NCI-H1105 treated with DMSO at 0.1 percent for 48 hours (cell line): ENCODE measurements at places on chromosomes 1 and 21.

DNA sequence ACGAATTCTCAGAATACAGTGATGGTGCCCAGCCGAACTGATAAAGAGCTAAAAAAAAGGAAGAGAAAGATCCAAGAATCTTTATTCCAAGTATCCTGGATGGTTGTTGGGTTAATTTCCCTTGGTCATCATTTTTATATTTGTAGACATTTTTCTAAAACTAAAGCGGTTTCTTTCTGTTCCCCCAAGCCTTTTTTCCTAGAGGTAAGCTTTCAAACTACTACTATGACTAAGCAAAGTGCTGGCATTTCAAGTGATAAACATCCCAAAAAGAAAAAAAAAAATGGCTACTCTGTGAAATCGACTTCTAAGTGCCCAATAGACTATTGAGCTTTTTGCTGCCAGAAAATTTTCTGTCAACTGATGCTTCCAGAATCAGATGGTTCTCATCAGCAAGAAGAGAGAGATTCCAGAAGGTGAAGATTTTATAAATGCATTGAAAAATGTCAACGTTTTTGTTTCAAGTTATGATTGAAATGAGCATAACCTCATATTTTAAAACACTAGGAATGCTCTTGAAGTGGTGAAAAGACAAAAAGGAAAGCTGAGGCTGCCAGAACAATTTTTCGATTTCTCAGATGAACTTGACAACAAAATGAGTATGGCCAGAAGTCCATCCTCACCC, 96.1 kb upstream of the ZC3H11B start:
- no peak for DNase-seq

GRCh38 chr1:244846653-244847052, 11.2 kb downstream of the COX20 start:
- no peak for DNase-seq

DNA sequence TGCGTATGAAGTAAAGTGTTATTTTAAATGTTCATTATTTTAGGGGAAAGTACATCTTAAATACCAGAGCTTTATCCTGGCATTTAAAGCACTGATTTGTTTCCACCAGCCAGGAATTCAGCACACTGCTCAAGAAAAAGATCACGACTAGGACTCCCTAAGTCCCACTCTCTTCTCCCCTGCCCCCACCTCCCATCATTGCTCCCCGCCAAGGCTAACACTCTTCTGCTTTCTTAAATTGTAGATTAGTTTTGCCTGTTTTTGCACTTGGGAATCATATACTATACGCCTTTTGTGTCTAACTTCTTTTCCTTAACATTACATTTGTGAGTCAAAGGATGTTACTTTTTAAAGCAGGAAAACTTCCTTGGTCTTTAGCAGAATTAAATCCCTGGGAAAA, 37.5 kb upstream of the C1orf105 start:
- no peak for DNase-seq

DNA sequence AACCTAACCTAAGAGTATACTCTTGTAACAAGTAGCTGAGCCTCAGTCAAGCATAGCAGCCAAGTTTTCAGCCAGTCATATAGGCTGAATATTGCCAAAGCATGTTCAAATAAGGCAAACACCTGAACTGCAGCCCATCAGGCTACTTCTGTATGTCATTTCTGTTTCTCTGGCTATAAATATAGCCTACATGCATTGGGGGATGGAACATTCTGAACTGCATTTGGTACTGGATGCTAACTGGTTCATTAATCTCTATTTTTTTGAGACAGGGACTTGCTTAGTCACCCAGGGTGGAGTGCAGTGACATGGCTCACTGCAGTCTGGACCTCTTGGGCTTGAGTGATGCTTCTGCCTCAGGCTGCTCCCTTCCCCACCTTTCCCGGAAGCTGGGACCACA, 37.3 kb downstream of the MAST2 start:
- DNase-seq: no peak

GRCh38 chr1:4086085-4086850, 186.2 kb upstream of the C1orf174 start:
- DNase-seq: no peak

DNA sequence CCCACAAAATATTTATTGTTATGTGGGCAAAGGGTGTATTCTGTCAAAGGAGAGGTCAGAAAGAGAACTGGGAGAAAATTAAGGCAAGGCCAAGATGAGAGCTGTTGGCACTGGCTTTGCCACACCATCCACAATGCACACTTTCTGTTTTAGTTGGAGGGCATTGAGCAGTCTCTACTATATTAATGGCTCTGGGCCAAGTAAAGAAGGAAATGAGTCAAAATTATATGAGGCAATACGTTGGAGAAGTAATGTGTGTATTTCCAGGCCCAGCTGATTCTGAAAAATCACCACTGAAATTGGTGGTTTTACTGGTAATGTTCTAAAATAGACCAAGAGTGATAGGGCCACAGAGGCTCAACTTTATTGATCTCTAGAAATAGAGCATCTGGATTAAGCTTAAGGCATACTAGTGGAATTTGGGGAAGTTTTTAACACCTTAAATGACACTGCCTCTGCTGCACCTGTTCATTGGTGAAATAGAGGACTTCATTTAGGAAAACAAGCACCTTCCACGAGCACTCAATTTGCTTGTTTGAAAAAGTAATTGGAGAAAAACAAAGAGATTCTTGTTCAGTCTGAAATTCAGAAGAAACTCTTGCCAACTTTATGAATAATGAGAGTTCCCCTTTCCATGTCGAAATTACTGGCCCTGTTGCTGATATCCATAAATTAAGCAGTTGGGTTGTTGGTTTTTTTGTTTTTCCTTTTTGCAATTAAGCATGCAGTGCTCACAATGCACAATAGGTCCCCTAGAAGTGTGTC, 424.9 kb downstream of the ADGRL2 start:
- DNase-seq: peak; percentile 99

- peak; percentile 12 for DNase-seq
Measured at GRCh38 chr1:76371941-76372340, 297.4 kb downstream of the ST6GALNAC3 start.

DNA sequence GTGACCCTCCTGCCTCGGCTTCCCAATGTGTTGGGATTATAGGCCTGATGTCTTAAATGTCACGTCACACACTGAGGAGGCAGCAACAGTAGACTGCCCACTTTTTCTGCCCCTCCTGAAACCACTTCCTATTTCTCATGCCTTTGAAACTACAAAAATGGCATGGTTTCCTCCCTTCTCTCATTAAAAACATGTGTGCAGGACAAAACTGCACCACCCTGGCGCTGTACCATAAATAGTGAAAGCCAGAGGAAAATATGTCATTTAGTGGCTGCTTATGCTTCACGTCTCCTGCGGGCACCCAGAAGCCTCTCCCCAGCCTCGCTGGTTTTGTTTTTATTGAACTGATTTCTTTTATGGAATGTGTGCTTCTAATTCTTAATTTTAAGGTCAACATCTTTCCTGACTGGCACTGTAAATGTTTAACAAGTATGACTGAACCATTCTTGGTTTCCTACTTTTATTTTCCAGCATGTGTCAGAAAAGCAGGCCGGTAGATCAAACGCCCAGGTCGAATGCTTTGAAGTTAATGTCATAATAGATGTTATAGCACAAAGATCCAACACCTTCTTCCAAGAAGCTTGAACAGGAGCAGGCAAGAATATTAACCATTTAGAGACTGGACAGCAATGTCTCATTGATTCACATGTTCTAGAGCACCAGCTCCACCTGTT, 59.6 kb upstream of the C1orf87 start:
- DNase-seq: no peak

DNA sequence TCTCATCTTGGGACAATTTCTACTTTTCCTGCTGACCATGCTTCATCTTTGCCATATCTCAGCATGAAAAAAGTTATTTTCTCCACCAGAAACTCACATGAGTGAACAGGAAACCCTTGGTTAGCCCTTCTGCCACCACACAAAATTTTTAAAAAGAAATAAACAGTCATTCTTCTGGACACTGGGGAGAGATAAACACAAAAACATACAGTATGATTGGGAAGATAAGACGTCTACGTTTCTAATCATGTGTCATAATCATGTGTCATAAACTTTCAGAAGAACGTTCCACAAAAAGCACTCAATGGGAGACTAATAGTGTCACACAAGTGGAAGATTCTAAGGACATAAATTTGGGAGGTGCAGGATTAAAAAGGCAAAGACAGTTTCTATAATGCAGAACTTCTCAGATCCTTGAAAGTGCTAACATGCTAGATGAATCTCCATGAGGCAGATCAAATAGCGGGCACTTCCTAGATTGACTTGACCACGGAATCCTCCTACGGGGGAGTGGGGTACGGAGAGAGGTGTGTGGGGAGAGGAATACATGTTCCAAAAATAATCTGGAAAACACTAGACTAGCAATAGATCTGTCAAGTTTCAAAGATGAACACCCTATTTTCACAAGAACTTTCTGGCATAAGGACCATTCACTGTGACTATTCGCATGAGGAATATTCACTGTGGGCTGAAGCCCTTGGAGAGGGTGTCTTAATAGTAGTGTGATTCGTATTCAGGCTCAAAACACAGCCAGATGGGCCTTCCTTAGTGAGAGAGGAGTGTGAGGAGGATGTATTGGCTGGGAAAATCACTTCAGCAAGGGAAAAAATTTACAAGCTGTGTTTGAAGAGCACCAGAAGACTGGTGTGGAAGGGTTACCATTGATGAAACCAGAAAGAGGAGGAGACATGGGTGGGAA, 206.7 kb downstream of the SETD4 start:
- no peak for DNase-seq

DNA sequence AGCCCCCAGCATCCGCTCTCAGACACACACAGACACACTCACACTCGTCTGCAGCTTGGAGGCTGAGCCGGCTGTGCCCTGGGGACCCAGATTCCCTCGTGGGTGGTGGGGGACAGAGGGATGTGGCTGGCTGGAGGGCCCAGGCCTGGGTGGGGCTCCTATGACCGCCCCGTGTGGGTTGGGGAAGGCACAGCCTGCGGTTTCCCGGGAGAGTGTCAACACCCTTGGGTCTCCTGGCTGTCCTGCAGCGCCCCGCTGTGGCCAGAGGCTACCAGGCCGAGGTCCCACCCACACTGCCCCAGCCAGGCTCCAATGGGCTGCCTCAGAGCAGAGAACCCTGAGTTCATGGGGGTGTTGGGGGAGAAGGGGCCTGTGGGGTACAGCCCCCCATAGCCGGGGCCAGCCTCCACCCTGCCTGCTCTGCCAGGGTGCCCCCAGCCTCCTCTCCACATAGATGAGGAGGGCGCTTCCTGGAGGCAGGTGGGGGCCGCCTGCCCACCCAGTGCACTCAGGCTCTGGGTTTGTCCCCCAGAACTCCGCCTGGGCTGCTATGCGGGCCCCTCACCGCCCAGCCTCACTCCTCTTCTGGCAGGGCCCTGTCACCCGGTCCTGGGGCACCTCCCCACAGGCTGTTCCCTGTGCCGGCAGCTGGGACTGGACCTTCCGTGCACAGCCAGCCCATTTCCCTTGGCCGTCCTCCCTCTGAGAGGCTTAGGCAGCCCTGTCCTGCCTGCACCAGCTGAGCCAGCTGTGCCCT, at the start of gene TTC34:
TSS of gene TTC34 (minus strand) at position 159 of the 757 bp plus-strand sequence. CDS start 866 bp downstream, outside the sequence.
- no peak for DNase-seq

GRCh38 chr1:32205401-32206370, at the start of gene IQCC:
TSS of gene IQCC (plus strand) at chr1:32205671. CDS start at chr1:32205682, 11 bp downstream.
- DNase-seq: peak; percentile 94

DNA sequence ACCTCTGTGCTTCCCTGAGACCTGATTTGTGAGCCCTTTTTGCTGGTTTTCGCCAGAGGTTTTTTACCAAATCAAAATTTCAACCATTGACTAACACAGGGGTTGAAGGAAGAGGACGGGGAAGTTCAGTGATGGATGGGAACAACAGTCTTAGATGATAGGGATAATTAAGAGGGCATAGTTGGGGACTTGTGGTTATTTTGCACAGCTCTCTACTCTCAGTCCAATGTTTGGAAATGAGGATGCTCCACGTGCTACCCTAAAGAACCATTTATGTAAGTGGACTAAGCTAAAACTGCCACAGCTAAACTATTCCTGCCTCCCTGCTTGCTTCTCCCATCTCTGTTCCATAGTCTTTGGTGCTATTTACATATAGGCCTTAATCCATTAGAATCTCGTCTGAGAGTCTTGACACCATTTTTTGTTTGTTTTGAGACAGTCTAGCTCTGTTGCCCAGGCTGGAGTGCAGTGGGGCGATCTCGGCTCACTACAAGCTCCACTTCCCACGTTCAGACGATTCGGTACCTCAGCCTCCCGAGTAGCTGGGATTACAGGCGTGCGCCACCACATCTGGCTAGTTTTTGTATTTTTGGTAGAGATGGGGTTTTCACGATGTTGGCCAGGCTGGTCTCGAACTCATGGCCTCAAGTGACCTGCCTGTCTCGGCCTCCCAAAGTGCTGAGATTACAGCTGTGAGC, 684 bp upstream of the MCL1 start:
- DNase-seq: no peak

GRCh38 chr1:6414881-6415626, 4.7 kb downstream of the HES2 start:
- DNase-seq: no peak
